ENCODE measurements at places on chromosomes 5 and 9. TPM values are rescaled to one million over a fixed set of nuclear protein-coding genes. Genes with fewer than 3 reads are reported as not detected.

DNA sequence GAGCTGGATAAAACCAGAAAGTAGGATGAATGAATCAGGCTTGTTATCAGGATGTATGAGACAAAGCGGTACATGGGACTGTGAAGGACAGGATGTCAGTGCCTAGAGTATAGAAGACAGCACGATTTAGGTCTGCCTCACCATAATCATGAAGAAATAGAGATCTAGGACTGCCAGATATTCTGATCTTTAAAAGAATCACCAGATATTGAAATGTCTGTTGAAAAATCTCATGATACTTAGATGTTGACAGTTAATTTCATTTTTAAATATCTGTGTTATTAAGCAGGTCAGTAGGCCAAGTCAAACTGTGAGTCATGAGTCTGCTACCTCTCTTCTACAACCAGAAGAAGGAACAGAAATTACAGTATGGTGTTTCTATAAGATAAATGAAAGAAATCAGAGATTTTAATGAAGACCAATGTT lies 65.0 kb downstream of the ST8SIA4 start:
- no peak for DNase-seq

DNA sequence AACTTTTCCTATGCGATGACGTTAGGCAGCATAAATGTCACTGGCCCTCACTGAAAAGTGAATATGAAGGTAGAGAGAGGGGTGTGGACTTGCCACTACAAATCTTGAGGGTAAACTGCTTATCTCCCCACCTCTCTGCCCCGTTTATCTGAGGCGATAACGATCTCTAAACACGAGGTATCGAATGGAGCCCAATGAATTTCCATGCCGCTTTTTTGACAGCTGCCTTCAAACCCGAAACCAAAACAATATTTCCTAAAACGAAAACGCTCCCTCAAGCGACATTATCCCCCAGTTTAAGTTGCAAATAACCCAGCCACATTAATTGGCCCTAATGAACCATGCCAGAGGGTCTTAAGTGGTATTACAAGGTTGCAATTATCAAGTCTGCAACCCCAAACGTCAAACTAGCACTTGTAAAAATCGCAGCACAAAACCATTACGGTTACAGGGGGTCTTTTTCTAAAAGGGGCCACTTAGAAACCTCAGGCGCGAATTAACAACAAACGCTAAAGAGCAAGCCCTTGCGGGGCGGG lies 1.4 kb downstream of the NR3C1 start:
- peak; percentile 41 for DNase-seq

GRCh38 chr5:52799358-52799982 lies 11.8 kb downstream of the ITGA1 start:
- DNase-seq = peak; percentile 72

DNA sequence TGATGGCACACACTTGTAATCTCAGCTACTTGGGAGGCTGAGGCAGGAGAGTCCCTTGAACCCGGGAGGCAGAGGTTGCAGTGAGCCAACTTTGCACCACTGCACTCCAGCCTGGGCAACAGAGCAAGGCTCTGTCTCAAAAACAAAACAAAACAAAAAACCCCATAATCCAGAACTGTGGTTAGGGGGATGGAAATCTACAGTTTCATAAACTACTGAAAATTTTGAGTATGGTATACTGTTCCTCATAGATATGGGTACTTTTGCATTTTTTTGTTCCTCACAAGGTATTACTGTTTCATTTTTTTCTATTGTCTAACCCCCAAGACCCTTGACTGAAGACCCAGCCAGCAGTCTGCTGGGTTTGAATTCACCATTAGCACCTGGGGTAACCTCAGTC lies 52.2 kb upstream of the MAP3K1 start:
- DNase-seq = no peak

The PAEP gene
- not detected for total RNA-seq

The DND1 gene
- total RNA-seq = not detected
